ENCODE measurements at places on chromosomes 11 and 22.

GRCh38 chr22:18154821-18155390, 4.9 kb downstream of the USP18 start:
- DNase-seq: no peak

GRCh38 chr11:131311776-131312514, 58.5 kb upstream of the NTM start:
- no peak for DNase-seq

DNA sequence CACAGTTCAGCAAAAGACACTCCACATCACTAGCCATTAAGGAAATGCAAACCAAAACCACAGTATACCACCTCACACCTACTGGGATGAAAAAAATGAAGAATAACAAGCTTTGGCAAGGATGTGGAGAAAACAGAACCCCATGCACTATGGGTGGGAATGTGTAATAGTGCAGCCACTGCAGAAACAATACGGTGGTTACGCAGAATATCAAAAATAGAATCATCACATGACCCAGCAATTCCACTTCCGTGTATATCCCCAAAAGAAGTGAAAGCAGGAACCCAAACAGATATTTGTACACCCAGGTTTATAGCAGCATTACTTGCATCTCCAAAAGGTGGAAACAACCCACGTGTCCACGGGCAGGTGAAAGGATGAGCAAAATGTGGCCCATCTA, 20.8 kb downstream of the CARS1 start:
- no peak for DNase-seq

- DNase-seq: no peak
Measured at GRCh38 chr11:90564531-90564930, 341.7 kb upstream of the CHORDC1 start.

- DNase-seq: no peak
Measured at GRCh38 chr11:33389635-33390034, 132.5 kb downstream of the HIPK3 start.
